Activated naive CD4-positive, alpha-beta T cell treated with Interleukin-2 at 50 U/mL for 16 hours (primary cell): ENCODE measurements at places on chromosomes 3 and 15.
A peak's percentile ranks its signal among the peaks of the same experiment; 100 is the strongest.

- peak; percentile 11 for DNase-seq
Observed at GRCh38 chr15:39685999-39686613, 96.5 kb downstream of the FSIP1 start.

GRCh38 chr15:101307897-101308603, 13.0 kb upstream of the SNRPA1 start:
- DNase-seq: no peak

- DNase-seq: no peak
Observed at GRCh38 chr3:37510755-37511154, 336.4 kb upstream of the LRRFIP2 start.

GRCh38 chr3:87732294-87732693, 326.5 kb downstream of the CGGBP1 start:
- no peak for DNase-seq

DNA sequence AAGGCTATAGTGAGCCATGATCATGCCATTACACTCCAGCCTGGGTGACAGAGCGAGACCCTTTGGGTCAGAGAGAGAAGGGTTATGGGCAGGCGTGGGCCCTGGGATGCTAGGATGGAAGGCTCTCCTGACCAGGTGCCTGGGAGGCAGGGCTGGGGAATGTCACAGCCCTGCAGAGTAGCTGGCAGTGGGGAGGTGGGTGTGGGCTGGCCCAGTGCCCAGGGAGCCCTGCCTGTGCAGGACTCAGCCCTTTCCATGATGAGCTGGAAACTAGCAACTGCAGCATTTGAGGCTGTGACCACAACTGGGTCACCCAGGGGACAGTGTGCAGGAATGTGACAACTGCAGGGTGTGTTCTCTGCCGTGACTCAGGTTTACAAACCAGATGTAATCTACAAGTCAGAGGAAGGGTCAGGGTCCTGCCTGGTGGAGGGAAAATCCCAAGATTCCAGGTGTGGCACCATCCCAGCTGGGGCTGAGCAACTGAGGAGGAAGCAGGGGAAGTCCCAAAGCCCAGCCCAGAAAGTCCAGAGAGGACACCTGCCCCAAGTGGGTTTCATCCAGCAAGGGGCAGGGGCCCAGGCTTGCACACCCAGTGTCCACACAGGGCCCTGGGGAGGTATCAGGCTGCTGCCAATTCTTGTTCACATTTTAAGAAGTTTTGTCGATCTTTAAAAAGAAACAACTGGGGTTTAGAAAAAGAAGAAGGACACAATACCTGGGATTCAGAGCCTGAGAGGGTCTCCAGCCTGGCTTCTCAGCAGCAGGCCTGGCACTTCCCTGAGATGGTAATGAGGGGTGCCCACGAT, 45.5 kb downstream of the SLC28A1 start:
- DNase-seq: no peak

- no peak for DNase-seq
Observed at GRCh38 chr15:43143203-43143941, 10.0 kb downstream of the TMEM62 start.

DNA sequence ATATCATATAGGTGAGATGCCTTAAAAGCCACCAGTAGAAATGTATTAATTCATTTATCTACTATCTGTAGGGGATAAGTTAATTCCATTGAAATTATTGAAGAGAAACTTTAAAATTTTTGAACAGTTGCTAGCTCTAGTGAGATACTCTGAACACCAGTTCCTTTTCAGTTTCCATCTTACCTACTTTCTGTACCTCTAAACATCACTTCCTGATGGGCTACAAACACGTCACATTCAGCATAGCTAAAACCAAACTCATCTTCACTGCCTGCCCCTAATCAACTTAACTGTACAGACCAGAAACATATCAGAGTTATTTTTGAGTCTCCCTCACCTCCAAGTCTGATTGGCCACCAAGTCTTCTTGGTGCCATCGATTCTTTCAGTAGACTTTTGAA, 88.9 kb downstream of the FEZF2 start:
- no peak for DNase-seq

DNA sequence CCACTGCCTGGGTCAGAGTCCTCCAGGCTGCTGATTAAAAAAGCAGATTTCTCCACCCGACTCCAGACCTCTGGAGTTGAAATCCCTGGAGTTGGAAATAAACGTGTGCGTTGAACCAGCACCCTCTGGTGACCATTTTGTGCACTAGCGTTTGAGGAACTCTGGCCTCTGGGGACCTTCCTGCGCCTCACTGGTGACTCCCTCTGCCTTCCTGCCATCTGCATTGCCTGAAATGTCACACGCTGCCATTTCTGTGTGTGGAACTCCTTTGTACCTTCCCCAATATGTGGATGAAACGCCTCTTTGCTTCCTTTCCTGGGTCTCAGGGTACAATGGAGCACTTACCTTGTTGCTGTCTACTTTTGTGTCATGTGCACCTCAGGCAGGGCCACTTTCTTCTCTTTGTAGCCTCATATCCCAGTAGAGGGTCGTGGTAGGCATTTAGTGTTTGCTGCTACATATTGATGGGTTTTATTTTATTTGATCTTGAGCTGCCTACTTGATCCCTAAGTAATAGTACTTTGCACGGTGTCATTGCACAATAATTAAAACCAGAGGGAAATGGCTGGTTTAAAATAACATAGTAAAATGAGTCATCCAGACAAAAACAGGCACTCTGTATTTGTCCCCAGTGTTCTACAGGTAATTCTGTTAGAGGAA, 56.8 kb downstream of the GPR171 start:
- DNase-seq: peak; percentile 43

DNA sequence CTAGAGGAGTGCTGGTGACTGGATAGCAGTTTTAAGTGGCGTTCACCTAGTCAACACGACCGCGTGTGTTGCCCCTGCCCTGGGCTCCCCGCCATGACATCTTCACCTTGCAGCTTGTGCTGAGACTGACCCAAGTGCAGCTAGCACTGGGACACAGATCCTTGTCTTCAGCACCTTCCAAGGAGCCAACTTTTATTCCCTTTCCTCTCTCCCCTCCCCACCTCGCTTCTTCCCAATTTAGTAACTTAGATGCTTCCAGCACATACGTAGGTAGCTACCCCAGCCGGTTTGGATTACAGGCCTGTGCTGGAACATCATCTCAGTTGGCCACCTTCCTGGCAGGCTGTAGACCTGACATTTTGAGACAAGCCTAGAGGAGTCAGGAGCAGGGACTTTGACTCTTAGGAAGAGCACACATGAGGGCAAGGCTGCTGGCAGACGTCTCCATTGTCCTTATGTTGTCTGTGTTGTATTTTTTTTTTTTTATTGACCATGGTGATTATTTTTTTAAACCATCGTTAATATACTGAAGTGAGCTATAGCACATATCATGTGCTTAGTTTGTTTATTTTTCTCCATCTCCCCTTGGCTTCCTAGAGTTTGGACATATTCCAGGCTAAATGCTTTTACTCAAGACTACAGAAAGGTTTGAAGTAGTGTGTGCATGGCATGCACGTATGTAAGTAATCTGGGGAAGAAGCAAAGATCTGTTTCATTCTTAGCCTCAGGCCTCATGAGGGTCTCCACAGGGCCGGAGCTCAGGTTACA, 61.1 kb downstream of the AAGAB start:
- DNase-seq: no peak

GRCh38 chr3:37477275-37477674, 302.9 kb upstream of the LRRFIP2 start:
- DNase-seq: no peak

DNA sequence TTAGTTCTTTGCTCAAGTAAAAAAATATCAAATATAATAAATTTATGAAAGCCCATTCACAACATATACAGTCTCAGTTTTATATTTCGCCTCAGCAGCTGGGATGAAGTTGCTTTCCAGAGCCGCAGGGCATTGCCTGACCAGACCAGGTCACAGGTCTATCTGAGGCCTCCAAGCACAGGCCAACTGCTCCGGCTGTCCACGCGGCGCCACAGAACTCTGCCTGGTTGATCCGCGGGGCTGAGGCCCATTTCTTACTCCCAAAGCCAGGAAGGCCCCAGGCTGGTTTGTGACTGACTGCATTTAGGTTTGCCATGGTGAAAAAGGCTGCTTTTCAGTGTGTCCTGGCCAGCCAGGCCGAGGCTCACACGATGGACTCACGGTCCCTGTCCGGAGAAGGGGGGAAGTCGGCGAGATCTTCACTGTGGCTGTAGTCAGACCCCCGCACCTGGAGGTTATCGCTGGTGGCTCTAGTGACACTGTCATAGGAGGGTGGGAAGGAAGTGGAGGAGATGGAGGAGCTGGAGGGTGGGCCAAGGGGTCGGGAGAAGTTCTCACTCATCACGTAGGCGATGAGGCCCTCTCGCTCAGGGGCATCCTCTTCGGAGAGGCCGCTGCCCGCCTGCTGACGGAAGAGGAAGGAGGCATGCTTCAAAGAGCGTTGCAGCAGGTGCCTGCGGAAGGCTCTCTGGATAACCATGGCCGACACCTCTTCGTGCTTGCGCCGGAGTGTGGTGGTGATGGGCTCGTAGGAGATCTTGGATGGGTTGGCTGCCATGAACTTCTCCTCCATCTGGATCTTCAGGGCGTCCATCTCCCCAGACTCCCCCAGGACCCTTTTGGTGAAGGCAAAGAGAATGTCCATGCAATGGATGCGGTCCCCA, 54.1 kb downstream of the EXOG start:
- no peak for DNase-seq

GRCh38 chr15:33098094-33099058, 96.1 kb downstream of the FMN1 start:
- DNase-seq: no peak

DNA sequence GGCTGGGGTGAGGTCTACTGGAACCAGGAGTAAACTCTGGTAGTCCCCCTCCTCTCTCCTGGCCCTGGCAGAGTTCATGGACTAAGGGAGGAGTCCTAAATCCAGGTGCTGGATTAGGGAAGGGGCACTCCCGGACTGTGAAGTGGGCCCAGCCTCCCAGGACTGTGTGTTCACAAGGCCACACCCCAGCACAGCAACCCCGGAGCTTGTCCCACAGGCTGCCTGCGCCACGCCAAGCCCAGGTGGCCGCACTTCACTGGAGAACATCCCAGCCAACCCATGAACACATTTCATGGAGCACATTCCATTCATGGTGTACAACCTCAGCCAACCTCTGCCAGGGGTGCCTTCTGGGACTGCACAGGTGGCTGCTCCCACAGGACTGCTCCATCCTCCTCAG, 8.2 kb downstream of the ARPIN start:
- DNase-seq: no peak

GRCh38 chr3:143001369-143002082, at the start of gene U2SURP:
Gene U2SURP (plus strand): TSS chr3:143001570. CDS start chr3:143001629, 59 bp downstream.
- peak; percentile 94 for DNase-seq

DNA sequence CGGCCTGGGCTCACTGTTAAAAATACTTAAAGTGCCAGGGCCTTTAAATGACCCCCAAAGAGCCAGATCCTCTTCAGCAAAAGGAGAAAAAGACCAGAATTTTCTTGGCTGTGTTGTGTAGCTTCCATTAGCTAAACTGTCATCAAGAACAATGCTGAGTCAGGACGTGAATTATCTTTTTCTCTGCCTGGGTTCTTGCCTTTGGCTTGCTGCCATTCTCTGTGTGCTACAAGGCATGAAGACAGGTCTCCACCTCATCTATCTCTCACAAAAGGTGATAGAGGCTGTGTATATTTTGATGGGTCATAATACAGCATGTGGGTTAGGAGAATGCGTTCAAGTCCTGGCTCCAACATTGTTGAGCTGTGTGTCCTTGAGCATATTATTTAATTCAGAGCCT, 52.4 kb upstream of the SELENOK start:
- no peak for DNase-seq

DNA sequence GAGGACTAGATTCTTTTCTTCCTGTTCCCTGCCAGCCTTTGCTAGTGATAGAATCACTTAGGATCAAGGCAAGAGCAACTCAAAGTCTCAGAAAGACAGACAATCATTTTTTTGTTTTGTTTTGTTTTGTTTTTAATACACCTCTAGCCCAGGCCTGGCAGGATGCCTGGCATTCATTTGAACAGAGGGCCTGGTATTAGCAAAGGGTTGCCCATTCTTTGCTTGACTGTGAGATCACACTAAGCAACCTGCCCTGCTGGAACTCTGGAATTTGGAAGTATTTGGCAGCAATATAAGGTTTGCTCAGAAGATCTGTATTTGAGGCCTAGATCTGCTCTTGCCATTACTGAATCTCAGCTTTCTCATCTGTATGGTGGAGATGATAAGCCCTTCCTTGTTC, 21.8 kb upstream of the ATP13A5 start:
- no peak for DNase-seq

DNA sequence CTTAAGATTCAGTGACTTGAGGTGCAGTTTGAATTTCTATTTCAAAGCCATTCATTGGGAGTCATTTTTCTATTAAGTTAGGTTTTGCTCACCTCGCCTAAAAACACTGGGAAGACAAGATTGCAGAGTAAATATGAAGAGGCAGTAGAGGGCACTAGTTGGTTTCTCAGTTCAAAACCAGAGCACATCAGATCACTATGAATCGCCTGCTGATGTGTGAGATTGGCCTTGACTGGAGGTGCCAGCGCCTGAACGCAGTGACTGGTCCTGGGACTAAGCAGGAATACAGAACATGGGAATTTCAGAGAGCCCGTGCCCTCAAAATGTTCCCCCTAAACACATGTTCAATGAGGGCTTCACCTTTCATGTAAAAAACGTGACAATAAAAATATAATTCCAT, 229.0 kb downstream of the ITPR1 start:
- no peak for DNase-seq

GRCh38 chr3:15815696-15816095, 17.9 kb upstream of the ANKRD28 start:
- DNase-seq: no peak

- DNase-seq: no peak
Observed at GRCh38 chr15:96974761-96975160, 644.3 kb downstream of the NR2F2 start.

- DNase-seq: no peak
Observed at GRCh38 chr3:166637984-166638530, 742.0 kb downstream of the ZBBX start.

GRCh38 chr3:64961301-64961700, 273.5 kb upstream of the ADAMTS9 start:
- DNase-seq: no peak

DNA sequence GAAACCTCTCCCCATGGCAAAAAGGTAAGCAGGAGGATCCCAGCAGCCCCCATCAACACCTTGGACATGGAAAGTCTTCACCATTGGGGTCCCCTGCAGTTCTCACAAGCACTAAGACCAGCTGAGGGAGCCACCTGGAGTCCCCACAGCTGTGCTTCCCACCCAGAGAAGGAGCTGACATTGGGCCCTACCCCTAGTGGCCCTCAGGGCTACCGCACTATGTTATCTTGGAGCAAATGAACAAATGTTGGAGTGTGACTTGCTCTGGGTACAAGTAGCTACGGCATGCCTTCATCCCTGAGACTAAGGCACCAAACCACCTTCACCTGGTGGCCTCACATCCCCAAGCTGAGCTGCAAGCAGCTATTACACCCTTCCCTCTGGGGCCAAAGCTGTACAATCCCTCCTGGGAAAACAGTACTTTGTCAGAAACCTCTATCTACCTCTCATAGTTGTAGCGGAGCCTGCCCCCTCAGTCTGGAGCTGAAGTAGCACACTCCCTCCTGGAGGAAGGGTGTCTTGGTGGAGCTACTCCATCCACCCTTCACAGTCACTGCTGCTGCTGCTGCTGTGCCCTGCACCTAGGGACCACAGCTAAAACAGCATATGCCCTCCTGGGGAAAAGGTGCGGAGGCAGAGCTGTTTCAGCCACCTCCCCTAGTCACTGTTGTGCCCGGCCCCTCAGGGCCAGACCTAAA, 42.7 kb downstream of the SERP1 start:
- no peak for DNase-seq

- no peak for DNase-seq
Observed at GRCh38 chr3:150725548-150725947, 21.8 kb upstream of the ERICH6 start.
